NCI-H1105 treated with DMSO at 0.1 percent for 48 hours (cell line): ENCODE measurements at places on chromosomes 6 and 20.

DNA sequence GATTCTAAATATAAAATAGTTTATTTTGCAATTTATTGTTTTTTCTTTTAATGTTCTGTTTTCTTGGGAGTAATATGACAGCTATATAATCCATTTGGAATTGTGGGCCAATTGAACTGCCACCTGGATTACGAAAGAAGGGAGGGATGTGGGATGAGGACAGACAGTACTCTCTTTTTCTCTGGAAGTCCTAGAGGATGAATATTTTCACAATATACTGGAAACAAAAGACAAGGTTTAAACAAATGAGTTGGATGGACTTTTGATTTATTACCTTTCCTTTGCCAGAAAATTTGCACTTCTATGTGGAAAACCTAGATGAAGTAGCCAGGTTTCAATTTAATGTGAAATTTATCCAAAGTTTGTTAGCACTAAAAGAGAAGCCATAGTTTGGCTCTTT is 325.5 kb upstream of the IMPG1 start:
- DNase-seq: no peak

GRCh38 chr20:48184229-48184628 is 398.9 kb upstream of the SULF2 start:
- peak; percentile 41 for DNase-seq

- no peak for DNase-seq
Measured at GRCh38 chr6:39898625-39899024, 35.6 kb downstream of the MOCS1 start.

GRCh38 chr6:47358440-47359225 is 48.9 kb upstream of the TNFRSF21 start:
- DNase-seq: no peak

DNA sequence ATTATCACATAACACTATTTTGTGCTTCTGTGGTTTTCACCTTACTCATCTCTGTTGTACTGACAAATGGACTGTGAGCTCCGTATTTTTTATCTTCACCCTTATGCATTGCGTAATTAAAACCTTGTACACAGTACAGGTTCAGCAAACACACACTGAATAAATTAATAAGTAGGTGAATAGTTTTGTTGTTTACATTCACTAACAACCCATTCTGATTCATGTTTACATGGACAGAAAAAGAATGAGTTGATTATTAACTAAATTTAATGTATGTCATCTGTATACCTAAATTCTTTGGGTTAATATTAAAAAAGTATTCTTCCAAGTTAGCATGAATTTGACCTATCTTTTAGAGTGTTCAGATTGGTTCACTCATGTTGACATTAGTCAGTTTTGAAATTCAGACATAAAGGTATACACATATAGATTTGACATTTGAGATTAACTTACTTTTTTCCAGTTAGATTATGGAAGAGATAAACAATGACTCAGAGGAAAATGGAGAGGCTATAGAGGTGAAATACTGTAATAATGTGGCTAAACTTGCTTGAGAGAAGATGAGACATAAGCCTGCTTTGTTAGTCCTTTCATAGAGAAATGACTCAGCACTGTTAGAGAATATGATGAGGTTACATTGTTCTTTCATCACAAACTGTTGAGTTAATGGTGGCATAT is 541.7 kb upstream of the FLRT3 start:
- DNase-seq: no peak

- no peak for DNase-seq
Measured at GRCh38 chr6:87401832-87402231, 5.9 kb upstream of the CFAP206 start.

- no peak for DNase-seq
Measured at GRCh38 chr6:156916130-156916801, 139.1 kb downstream of the ARID1B start.

- DNase-seq: no peak
Measured at GRCh38 chr6:38248500-38249234, 391.1 kb downstream of the BTBD9 start.

GRCh38 chr6:10201606-10202510 is 213.0 kb downstream of the TFAP2A start:
- no peak for DNase-seq

- no peak for DNase-seq
Measured at GRCh38 chr6:28152531-28152930, 10.8 kb downstream of the ZKSCAN8 start.

DNA sequence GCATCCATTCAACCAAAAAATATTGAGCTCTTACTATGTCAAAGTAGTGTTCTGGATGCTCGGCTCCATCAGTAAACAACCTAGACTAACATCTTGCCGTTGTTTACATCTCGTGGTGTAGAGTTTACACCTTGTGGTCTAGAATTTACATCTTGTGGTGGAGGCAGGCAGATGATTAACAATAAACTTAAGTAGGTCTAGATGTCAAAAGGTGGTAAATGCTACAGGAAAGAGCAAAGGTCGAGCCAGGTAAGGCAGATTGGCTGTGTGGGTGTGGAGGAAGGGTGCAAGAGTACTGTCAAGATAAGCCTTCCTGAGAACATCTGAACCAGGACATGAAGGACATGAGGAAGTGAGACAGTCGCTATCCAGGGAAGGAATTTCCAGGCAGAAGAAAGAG is 88.4 kb upstream of the ESR1 start:
- no peak for DNase-seq

DNA sequence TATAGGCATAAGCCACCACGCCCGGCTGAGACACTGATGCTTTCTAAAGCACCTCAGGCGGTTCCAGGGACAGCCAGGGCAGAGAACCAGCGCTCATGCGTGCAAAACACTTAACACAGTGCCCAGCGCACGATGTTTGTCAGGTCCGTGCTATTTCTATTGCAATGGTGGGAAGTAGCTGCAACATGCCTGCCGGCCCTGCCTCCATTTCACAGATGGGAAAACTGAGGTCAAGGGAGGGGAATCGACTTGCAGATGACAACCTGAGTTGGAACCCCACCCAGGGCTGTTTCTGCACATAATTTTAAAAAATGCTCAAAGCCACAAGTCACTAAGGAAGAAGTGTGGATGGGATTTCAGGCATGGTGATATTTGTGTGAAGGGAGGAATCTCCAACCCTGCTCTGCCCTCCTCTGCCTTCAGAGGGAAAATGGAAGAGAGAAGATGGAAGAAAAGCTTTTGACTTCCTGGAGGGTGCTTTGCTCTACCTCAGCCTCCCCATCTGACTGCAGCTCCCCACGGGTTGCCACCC is 39.9 kb downstream of the KIAA1755 start:
- no peak for DNase-seq

DNA sequence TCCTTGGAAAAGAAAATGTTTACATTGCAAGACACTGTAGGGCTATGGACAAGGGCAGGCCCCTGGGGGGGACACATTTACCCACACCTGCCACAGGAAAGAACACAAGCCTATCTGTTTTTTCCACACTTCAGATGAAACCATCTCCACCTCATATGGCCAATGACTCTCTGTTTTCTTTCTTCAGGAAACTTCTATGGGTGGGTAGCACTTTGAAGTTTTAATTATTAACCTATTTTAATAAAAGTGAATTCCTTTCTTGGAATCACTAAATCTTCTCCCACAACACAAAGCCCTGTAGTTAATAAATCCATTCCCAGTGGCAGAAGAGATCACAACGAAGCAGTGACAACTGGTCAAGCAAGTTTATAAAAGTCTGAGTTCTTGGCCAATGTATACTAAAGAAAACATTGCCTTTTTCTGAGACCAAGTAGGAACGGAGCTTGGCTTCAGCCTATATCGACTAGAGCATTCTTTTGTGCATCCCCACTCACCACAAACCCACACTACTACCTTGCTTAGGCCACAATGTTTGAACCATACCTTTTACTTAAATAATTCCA is 125.1 kb upstream of the CARMIL1 start:
- no peak for DNase-seq

- DNase-seq: no peak
Measured at GRCh38 chr6:107284805-107285204, 169.5 kb upstream of the BEND3 start.

- DNase-seq: no peak
Measured at GRCh38 chr20:41469868-41470267, 103.2 kb upstream of the EMILIN3 start.

- peak; percentile 57 for DNase-seq
Measured at GRCh38 chr6:14144678-14145113, 27.1 kb downstream of the CD83 start.

DNA sequence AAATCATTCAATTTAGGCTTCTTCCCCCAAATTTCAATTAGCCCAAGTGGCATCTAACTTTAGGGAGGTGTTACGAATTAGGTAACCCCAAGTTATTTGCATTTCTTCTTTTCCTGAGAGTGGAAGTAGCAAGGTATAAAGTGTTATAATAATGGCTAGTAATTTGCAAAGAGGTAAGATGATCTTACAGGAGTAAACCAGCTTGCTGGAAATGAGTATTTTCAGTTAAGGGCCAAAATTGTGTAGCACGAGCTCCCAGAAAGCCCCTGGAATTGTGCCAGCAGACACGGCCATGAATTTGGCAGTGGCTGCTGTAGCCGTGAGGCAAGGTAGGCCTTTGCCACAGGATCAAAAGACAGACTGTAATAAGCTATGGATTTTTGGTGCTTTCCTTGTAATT is 38.0 kb downstream of the CITED2 start:
- peak; percentile 90 for DNase-seq

DNA sequence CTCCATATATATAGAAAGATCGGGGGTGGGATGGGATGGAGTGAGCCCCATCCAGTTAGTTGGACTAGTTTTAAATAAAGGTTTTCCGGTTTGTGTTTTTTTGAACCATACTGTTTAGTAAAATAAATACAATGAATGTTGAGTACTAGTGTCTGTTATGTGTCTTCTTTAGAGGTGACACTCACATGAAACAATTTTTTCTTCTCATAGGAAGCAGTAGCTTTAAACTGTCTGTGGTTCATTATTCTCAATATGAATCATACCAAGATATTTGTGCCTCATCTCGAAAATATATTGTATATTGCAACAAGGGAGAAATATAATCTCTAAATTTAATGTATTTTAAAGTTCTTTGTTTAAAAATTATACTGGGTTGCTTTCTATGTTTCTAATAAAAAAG is 33.4 kb downstream of the HSF2 start:
- no peak for DNase-seq

- no peak for DNase-seq
Measured at GRCh38 chr6:34543421-34543820, 12.7 kb downstream of the SPDEF start.

- DNase-seq: no peak
Measured at GRCh38 chr6:116266803-116267202, 12.9 kb downstream of the TSPYL1 start.

DNA sequence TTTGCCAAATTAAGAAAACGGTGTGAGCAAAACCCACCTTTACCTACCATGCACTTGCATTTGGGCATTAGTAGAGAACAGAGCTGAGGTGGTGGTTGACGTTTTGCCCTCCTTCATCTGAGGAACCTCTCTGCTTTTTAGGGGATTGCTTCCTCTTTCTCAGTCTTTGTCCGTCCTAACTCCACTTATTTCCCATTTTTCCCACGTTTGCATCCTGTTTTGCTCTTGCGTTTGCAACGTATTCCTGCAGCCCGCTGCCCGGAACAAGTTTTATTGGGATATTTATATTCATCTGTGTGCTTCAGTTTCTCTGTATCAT is 374 bp upstream of the SERINC1 start:
- DNase-seq: no peak

GRCh38 chr6:170312876-170313275 is 6.3 kb downstream of the FAM120B start:
- DNase-seq: no peak

DNA sequence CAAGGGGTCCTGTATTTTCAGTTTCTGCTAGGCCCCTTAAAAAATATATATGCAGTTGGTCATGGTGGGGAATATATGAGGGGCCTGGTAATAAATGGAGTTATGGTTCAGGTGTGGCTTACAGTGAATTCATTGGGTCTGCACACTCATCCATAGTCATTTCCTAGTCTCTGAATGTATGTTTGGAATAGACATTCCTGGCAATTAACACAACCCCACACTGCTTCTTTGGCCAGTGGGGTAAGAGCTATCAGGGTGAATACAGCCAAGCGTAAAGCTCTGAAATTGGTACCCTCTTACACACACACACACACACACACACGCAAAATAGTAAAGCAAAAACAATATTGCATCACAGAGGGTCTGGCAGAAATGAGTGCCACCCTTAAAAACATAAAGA is 56.5 kb downstream of the QRSL1 start:
- no peak for DNase-seq

DNA sequence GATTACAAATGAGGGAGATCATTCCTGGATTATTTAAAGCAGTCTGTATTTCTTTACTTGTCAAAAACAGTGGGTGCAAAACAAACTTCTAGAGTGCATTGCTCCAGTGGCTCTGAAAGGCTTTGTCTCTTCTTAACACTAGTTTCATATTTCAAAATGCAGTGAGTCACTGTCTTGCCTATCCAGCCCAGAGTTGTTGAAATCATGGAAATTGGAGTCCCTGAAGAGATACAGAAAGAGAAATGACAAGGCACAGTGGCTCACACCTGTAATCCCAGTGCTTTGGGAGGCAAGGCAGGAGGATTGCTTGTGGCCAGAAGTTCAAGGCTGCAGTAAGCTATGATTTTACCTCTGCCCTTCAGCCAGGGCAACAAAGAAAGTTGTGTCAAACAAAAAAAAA is 11.3 kb downstream of the SLC2A12 start:
- DNase-seq: no peak

- DNase-seq: no peak
Measured at GRCh38 chr6:3252369-3252768, 6.4 kb upstream of the PSMG4 start.

DNA sequence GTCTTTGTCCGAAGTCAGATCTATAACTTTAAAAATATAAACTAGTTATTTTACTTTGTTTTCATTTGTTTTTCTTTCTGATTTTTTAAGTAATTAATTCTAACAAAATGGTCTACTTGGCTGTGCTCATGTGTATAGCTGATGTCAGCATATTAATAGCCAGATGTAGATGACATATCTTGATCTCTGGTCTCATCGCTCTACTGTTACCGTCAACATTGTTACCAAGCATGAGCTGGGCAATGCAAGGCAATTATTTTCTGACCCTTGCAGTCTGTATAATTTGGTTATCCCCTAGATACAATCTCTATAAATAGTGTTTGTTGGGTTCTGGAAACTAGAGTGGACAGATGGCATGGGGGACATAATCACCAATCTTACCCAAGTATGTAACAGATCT is 151.6 kb upstream of the PTPRK start:
- no peak for DNase-seq

GRCh38 chr20:59033093-59033492 is 958 bp upstream of the ATP5F1E start:
- DNase-seq: no peak
